Hair follicle dermal papilla cell (primary cell): ENCODE measurements at places on chromosomes 4 and X. TPM values are rescaled to one million over a fixed set of nuclear protein-coding genes. Genes with fewer than 3 reads are reported as not detected.

Gene SUPT20HL1
- under 0.01 TPM in 1 of 2 replicates, not detected in the other for total RNA-seq

Gene SPINK2
- total RNA-seq = not detected in 2 replicates

Gene PLAC8
- total RNA-seq = 0.12 and 1.1 TPM in 2 replicates

Gene GRIA2
- total RNA-seq = not detected in 2 replicates

Gene BMX
- total RNA-seq = not detected in 2 replicates

Gene TMEM131L
- 21.1 and 23.2 TPM in 2 replicates for total RNA-seq

Gene IL2RG
- not detected in 2 replicates for total RNA-seq

Gene STARD8
- 5.0 and 8.0 TPM in 2 replicates for total RNA-seq

Gene CENPVL3
- total RNA-seq = not detected in 2 replicates

Gene UGT8
- 0.49 TPM in 2 replicates for total RNA-seq

Gene MAGEB2
- total RNA-seq = not detected in 2 replicates

Gene PGK1
- 223 and 238 TPM in 2 replicates for total RNA-seq

Gene CUL4B
- total RNA-seq = 85.7 and 94.5 TPM in 2 replicates

Gene C4orf50
- not detected in 2 replicates for total RNA-seq

Gene SEL1L3
- total RNA-seq = 4.1 and 5.5 TPM in 2 replicates

Gene CT45A1
- not detected in 2 replicates for total RNA-seq

Gene INTU
- 10.9 and 13.1 TPM in 2 replicates for total RNA-seq

Gene C4orf51
- not detected in 2 replicates for total RNA-seq

Gene ATP6AP2
- total RNA-seq = 102 and 116 TPM in 2 replicates

Gene EDA
- total RNA-seq = 1.8 and 2.6 TPM in 2 replicates

Gene TEX11
- not detected in 2 replicates for total RNA-seq

Gene IL2
- total RNA-seq = not detected in 2 replicates

Gene PRR32
- not detected in 2 replicates for total RNA-seq

Gene SCML2
- 2.4 and 2.6 TPM in 2 replicates for total RNA-seq

Gene DDX53
- not detected in 2 replicates for total RNA-seq

Gene PAGE2
- total RNA-seq = not detected in 2 replicates

Gene FRMPD4
- 0.16 and 0.24 TPM in 2 replicates for total RNA-seq

Gene FAM133A
- total RNA-seq = 0.32 and 0.36 TPM in 2 replicates

Gene ARL9
- total RNA-seq = 0.32 TPM in 1 of 2 replicates, not detected in the other

Gene ARMCX6
- total RNA-seq = 30.3 and 35.0 TPM in 2 replicates

Gene PCDH19
- 0.85 and 2.8 TPM in 2 replicates for total RNA-seq

Gene RHOXF2
- not detected in 2 replicates for total RNA-seq

Gene SH3D19
- total RNA-seq = 92.2 and 117 TPM in 2 replicates

Gene SPANXN3
- total RNA-seq = not detected in 2 replicates

Gene PRRG1
- 12.3 and 16.7 TPM in 2 replicates for total RNA-seq

Gene TKTL2
- not detected in 2 replicates for total RNA-seq

Gene PIM2
- total RNA-seq = 4.1 and 4.4 TPM in 2 replicates

Gene WAS
- total RNA-seq = 0.36 TPM in 1 of 2 replicates, not detected in the other

Gene UGT2B11
- total RNA-seq = not detected in 2 replicates

Gene PRKX
- total RNA-seq = 10.7 and 12.2 TPM in 2 replicates

Gene USP17L21
- not detected in 2 replicates for total RNA-seq

Gene TMPRSS11F
- not detected in 2 replicates for total RNA-seq

Gene ETNPPL
- 0.36 and 0.49 TPM in 2 replicates for total RNA-seq
